Activated naive CD4-positive, alpha-beta T cell (primary cell): ENCODE measurements at places on chromosomes 3 and 15.

- DNase-seq = no peak
Observed at GRCh38 chr3:25520926-25521559, 93.0 kb downstream of the RARB start.

GRCh38 chr15:86061581-86061980 is 18.1 kb upstream of the AGBL1 start:
- DNase-seq = no peak

DNA sequence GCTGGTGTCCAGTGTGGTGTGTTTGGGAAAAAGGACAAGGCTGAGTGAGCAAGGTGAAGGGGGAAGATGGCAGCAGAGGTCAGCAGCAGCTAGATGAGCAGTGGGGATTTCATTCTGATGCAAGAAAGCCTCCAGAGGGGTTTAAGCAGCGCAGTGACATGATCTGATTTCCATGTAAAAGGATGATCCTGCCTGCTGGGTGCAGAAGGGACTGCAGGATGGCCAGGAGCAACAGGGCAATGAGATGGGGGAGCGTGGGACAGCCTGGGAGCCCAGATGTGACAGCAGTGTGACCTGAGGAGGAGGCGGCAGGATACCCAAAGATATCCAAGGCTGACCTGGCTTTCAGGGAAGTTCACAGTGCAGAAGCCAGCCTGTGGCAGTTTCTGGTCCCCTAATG is 6.1 kb downstream of the WNT7A start:
- DNase-seq = no peak

DNA sequence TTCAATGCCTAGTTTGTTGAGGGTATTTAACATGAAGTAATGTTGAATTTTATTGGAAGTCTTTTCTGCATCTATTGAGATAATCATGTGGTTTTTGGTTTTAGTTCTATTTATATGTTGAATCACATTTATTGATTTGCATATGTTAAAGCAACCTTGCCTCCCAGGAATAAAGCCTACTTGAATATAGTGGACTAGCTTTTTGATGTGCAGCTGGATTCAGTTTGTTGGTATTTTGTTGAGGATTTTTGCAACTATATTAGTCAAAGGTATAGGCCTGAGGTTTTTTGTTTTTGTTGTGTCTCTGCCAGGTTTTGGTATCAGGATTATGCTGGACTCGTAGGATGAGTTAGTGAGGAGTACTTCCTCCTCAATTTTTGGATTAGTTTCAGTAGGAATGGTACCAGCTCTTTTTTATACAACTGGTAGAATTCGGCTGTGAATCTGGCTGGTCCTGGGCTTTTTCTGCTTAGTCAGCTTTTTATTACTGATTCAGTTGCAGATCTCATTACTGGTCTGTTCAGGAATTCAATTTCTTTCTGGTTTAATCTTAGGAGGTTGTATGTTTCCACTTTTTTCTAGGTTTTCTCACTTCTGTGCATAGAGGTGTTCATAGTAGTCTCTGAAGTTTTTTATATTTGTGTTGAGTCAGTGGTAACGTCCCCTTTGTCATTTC is 209.8 kb upstream of the RBMS3 start:
- DNase-seq = no peak
